Fibroblast of skin of right quadriceps (primary cell): ENCODE measurements at places on chromosomes 16 and 17.

GRCh38 chr16:81035975-81036750 is 521 bp downstream of the ATMIN start:
- DNase-seq: peak; percentile 9

DNA sequence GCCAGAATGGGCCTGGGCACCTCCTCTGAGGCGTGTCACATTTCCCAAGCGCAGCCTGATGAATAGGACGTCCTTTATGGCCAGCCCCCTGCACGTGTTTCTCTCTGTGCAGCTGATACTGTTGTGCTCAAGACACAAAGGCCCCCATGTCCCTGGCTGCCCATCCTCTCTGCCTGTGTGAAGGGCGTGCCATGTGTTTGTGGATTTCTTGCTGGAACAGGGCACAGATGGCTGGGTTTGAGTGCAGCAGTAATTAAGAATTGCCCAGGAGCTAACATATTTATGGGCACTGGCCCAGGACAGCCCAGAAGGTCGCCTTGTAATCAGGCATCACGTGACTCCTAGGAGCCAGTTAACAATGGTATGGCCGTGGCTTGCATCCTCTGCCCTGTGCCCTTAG is 181.1 kb downstream of the CCDC182 start:
- DNase-seq: no peak

- DNase-seq: no peak
Observed at GRCh38 chr16:51150165-51150887, 744 bp downstream of the SALL1 start.

- DNase-seq: peak; percentile 10
Observed at GRCh38 chr17:27817731-27818130, 17.4 kb upstream of the NOS2 start.

GRCh38 chr16:85447693-85448313 is 165.3 kb upstream of the GSE1 start:
- no peak for DNase-seq

- DNase-seq: peak; percentile 81
Observed at GRCh38 chr16:59046335-59046734, 312.2 kb upstream of the GOT2 start.

GRCh38 chr17:36482611-36483504 is 3.6 kb upstream of the ZNHIT3 start:
- DNase-seq: peak; percentile 65

- DNase-seq: no peak
Observed at GRCh38 chr16:74094962-74095361, 201.7 kb upstream of the PSMD7 start.

DNA sequence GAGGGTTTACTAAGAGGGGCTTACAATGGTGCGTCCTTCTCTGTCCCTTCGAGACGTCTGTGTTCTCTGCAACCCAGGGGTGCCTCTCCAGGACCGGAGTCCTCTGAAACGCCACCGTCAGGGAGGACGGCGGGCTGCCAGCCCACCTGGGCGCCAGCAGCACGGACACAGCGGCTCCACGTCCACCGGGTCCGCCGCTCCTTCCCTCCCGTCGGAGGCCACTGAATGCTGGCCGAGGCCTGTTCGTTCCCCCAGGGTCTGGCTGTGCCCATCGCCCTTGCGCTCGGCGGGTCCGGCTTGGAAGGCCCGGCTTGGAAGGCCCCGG is 403 bp downstream of the TEPSIN start:
- no peak for DNase-seq

GRCh38 chr17:75778861-75779249 is 5.8 kb upstream of the UNK start:
- no peak for DNase-seq

DNA sequence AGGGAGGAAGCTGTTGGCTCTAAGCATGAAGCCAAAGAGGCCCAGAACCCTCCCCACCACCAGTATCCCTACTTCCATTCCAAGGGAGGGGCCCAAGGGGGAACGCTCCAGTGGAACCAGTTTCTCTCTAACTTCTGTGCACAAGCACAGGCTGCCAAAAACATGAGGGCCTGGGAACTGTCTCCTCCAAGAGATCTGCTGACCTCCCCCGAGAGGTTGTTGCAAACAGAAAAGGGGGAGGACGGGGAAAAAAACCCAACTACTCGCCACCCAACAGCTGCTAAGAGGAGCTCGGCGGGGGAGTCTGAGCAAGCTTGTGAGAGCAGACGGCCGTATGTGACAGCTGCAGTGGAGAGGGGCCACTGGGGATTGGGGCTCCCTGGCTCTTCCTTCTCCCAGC is 15.7 kb upstream of the SLC35B1 start:
- DNase-seq: no peak
